ENCODE measurements at places on chromosomes 2 and 18.

DNA sequence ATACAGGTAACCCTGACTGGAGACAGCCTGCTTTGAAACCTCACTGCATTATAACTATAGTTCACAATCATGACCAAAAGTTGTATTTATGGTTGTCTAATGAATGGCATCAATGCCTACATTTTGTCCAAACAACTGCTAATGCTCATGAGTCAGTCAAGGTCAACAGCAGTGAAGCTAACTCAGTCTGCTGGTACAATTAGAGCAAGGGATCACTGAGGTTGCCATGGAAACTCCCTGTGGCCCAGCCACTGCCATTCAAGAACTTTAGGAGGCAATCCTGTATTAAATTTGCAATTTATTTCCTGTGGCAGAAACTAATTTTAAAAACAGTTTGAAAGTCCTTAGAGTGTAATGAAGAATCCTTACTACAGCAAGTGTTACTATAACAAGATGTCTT, 185.1 kb upstream of the SMAD7 start:
- DNase-seq, result no peak

DNA sequence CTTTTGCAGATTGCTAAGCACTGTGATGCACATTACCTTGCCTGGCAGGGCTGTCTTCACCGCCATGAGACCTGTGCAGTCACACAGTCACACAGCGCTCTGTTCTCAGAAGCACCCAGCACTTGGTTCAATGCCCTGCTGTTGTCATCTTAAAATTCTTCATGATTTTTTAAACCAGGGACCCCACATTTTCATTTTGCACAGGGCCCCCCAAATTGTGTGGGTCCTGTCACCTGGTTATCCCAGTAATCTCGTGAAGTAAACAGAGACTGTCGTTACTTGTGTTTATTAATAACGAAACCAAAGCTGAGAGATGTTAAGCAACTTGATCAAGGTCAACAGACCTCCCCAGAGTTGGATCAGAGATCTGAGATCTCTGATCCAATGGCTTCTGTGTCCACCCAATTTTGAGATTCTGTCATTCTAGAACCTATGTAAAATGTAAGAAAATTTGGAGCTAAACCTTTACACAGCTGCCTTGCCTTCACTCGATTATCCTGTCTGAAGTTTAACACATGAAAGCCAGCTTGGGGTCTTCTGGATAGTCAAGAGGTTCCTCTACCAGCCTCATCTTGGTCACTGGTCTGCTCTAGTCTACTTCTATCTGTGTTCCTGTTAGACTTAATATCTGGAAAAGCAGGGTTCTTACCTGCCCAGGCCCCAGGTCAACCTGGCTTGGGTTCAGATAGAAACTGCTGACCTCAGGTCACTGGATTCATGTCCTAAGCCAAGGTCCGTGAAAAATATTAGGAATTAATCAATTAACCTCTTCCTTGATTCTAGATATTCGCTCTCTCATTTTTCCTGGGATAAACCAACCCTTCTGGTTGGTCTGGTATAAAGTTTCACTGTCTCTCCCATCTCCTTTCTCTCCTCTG, 13.7 kb upstream of the TTC39C start:
- no peak for DNase-seq

- no peak for DNase-seq
These were observed 3.5 kb upstream of the UGT1A1 start for GRCh38 chr2:233756429-233757081.

GRCh38 chr2:20611077-20611843, 39.6 kb downstream of the HS1BP3 start:
- DNase-seq, result peak; percentile 55

GRCh38 chr2:209872675-209873074, 101.0 kb downstream of the UNC80 start:
- DNase-seq, result peak; percentile 78

DNA sequence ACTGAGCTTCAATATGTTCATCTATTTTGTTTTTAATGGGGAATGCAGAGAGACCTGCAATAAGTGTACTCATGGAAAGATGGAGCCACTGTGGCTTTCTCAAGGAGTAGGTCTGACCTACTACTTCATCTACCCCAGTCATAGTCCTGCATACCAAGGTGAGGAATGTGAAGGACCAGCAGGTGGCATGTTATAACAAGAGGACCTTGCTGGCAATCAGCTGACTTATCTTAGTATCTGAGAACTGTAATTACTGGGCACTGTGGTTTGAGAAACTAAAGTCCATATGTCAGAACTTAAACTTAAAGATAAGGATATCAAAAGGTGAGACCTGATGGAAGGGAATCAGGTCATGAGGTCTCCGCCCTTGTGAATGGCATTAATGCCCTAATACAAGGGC, 1104.2 kb downstream of the BCL11A start:
- DNase-seq, result no peak

DNA sequence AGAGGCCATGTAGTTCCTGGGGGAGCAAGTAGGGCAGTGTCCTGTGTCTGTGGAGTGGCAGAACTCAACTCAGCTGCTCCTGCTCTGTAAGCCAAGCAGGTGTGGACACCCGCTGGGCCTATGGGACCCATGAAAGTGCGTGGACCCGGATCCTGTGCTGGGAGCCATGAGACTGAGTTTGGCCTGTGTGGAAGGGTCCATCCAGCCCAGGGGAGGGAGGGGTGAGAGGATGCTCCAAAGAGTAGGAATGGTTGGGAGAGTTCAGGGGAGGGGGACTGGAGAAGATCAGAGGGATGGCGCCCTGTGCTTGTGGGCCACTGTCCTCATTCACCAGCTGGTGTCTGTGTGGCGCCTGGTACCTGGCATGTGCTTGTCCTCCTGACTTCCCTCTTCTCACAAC, 226.4 kb upstream of the HS6ST1 start:
- DNase-seq, result no peak

DNA sequence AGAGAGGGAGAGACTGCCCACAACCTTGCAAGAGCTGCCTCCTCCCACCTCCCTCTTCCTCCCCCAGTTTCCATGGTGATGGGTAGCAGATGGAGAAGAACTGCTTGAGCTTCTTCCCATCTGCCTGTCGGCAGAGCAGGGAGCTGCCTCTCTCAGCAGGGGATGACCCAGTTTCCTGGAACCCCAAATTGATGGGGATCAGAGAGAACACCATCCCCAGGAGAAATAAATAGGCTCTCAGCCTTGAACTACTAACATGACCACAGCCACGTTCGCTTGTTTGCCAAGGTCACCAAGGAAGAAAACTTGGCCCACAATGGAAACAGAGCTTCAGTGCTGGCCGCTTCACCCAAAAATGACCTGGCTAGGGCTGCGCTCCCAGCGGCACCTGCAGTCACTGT, 82.2 kb downstream of the ADD2 start:
- DNase-seq, result peak; percentile 44

DNA sequence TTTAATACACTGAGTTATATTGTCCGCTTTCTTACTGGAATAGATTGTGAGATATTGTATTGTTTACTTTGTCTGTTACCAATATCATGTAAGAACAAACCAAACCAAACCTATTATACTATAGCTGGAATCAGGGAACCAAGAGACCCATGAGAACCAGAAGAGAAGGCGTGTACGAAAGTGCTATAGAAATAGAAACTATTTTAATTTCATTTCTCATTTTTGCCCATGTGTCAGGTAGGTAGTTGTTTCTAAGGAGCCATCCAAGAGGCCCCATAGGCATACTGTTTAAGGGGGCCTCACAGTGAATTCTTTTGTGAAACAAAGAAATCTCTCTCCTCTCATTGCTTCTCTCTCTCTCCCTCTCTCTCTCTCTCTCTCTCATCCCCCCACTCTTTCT, 363.6 kb downstream of the RNF144A start:
- DNase-seq, result no peak

- DNase-seq, result no peak
These were observed 377.1 kb upstream of the SLC39A10 start for GRCh38 chr2:195279840-195280427.

DNA sequence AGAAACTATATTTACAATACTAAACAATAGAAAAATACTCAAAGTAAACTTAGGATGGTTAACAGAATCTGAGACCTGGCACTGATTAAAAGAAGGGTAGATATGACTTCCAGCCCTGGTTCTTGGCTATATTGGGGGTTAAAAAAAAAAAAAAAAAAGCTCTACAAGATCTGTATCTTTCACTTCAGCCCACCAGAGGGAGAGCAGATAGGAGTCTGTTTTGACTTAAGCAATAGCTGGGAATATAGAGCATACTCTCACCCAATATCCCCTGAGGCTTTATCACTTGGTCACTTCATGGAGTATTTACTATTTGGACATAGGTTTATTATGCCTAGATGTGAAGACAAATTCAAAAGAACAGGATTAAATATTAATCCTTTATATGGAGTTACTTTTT, 598.9 kb upstream of the LINC00305 start:
- no peak for DNase-seq

- no peak for DNase-seq
These were observed 111.5 kb downstream of the MDH1 start for GRCh38 chr2:63700271-63700670.

DNA sequence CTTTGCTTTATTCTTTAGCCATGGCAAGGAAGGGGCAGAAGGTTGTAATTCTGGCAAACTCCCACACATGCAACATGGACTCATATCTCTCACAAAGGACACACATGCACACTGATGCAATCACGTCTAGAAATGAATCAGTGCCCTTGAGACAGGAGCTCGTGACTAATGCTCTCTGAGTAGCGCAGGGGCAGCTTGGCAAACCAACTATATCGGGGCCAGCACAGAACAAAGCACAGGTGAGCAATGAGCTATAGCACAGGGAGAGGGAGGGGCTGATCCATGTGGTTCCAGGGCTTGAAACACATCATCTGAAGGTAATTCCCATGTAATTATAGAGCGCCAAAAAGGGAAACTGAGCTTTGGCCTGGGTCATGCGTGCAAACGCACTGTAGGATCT, 165.2 kb upstream of the KLF7 start:
- peak; percentile 75 for DNase-seq

- DNase-seq, result peak; percentile 82
These were observed 629.9 kb downstream of the NRXN1 start for GRCh38 chr2:50401772-50402653.

GRCh38 chr2:25545899-25546298, 127.5 kb downstream of the DTNB start:
- DNase-seq, result no peak

GRCh38 chr2:13000664-13001363, 284.1 kb downstream of the TRIB2 start:
- DNase-seq, result no peak

DNA sequence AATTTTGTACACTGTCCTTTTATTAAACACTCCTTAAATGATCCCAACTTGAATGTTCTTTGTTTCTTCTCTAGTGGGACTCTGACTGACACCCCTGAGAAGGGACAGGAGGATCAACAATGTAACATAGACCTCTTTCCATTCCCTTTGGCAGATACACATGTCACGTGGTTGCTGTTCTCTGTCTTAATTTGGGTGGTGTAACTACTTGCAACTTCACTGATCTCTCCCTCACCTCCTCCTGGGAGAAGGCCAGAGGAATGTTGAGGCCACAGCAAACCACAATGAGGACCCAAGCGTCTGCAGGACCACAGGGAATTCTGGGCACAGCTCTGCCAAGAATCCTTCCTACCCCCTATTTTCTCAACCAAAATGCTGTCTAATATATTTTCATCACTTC, 205.6 kb downstream of the RTP5 start:
- DNase-seq, result no peak

DNA sequence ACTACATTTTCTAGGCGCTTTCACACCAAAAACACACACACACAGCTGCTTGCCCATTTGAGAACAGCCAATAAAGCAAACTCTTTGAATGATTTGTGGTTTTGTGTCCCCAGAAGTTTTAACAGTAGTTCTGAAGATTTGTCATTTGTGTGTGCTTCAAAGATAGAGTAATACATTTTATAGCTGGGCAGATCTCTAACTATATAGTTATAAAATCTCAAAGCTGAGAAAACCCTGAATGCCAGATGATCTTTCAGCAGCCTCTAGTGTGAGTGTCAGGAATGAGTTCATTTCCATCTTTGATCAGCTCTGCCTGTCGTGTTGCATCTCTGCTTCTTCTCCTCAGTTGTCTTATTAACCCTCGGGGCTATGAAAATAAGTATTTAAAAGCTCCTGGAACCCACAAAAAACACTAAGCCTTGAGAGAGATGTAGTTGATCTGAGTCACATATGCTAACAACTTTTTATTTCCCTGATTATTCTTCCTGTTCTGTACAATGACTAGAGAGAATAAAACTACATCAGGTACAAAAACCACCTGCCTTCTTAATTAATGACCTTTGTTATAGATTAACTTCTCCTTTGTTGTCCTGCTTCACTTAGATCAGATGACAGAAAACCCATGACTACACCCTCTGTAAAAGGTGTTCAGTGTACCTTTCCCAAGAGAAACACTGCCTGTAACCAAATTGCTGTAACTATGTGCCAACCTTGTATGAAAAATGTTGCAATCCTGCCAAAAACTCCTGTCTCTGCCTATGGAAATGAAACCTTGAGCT, 30.0 kb upstream of the SLC3A1 start:
- DNase-seq, result no peak

DNA sequence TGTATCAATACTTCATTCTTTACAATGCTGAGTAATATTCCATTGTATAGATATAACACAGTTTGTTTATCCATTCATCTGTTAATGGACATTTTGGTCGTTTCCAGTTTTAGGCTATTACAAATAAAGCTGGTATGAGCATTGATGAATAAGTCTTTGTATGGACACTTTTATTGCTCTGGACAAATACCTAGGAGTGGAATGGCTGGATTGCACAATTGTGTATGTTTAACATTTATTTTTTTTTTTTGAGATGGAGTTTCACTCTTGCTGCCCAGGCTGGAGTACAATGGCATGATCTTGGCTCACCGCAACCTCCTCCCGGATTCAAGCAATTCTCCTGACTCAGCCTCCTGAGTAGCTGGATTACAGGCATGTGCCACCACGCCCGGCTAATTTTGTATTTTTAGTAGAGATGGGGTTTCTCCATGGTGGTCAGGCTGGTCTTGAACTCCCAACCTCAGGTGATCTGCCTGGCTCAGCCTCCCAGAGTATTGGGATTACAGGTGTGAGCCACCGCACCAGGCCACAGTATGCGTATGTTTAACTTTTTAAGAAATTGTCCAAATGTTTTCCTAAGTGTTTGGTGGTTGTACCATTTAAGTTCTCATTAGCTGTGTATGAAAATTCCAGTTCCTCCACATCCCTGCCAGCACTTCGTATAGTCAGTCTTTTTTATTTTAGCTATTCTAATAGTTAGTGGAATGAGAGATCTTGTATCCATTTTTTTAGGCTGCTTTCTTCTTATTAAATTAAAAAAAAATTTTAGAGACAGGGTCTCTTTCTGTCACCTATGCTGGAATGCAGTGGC, 194.9 kb upstream of the HAAO start:
- no peak for DNase-seq

DNA sequence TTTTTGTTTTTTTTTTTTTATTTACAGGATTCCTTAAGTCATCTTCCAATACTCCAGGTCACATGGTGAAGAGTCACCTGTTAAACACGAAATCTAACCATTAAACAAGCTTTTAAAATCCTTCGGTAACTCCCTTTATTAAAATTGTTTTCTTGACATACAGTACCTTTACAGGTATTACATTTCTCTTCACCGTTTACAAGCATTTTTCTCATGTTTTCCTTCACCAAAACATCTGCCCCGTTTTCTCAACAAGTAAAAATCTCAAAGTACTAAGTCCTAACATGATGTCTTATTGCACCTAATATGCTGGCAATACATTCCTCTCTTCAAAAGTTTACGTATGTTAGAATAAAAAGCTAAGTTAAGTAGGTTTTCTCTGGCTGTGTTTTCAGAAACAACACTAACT, 1.1 kb downstream of the PUM2 start:
- no peak for DNase-seq
